NCI-H1436 treated with DMSO at 0.1 percent for 48 hours (cell line): ENCODE measurements at places on chromosomes 3 and 15.

DNA sequence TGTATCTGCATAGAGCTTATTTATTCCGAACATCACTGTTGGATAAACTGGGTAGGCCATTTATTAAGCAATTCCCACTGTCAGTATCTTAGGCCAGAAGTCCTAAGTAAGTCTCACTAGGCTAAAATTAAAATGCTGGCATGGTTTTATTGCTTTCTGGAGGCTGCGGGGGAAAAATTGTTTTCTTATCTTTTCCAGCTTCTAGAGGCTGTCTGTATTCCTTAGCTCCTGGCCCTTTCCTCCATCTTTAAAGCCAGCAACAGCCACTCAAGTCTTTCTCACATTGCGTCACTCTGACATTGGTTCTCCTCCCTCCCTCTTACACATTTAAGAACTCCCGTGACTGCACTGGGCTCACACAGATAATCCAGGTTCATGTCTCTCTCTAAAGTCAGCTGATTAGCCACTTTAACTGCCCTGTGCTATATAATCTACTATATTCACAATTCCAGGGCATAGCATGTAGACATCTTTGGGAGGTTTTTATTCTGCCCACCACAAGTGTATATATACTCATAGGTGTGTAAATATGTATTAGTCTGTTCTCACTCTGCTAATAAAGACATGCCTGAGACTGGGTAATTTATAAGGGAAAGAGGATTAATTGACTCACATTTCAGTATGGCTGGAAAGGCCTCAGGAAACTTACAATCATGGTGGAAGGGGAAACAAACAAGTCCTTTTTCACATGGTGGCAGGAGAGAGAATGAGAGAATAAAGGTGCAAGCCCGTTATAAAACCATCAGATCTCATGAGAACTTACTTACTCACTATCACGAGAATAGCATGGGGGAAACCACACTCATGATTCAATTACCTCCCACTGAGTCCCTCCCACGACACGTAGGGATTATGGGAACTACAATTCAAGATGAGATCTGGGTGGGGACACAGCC, 113.5 kb upstream of the SLC7A14 start:
- DNase-seq = no peak

- no peak for DNase-seq
Measured at GRCh38 chr3:165056510-165056909, 21.8 kb downstream of the SI start.

GRCh38 chr3:152281133-152281713, 12.5 kb downstream of the MBNL1 start:
- DNase-seq = no peak

DNA sequence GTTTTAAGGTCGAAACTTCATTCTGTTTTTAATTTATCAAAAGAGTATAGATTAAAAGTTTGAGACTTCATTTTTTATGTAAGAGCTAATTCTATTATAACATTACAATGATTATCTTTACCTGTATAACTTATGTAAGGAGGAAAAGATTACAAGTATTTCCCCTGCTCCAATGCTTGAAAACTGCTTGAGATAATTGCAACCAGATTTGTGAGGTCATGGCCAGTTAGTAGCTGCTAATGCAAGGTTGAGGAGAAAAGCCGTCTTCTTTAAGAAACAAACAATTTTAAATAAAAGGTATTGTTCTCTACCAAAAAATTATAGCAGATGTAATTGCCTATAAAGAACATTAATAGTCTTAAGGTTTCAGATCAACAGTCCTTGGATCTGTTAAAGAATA, 208.3 kb upstream of the UBE2E2 start:
- DNase-seq = no peak

GRCh38 chr3:153041181-153041580, 120.8 kb upstream of the RAP2B start:
- DNase-seq = no peak

DNA sequence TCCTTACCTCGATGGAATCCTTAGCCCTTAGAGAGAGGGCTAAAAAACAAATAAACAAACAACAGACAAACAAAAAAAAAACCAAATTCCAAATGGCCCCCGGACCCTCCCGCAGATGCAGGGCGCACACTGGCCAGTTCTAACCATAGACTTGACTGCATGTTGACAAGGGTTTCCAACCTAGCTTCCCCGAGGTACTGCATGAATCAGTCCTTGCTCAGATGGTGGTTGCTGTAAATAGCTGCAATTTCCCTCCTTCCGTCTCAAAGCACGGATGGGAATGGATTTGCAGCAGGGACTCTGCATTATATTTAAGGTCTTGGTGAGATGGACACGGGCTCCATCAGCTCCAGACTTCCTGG, 162.8 kb downstream of the CD47 start:
- DNase-seq = no peak

GRCh38 chr3:146322216-146322817, 71.4 kb upstream of the PLSCR4 start:
- DNase-seq = no peak
